ENCODE measurements at places on chromosomes 6 and 20.

GRCh38 chr6:112227992-112228391 is 26.4 kb downstream of the LAMA4 start:
- DNase-seq, result no peak

GRCh38 chr6:7787137-7787608 is 61.3 kb downstream of the BMP6 start:
- no peak for DNase-seq

GRCh38 chr6:14665827-14666724 is 548.5 kb downstream of the CD83 start:
- peak; percentile 95 for DNase-seq

DNA sequence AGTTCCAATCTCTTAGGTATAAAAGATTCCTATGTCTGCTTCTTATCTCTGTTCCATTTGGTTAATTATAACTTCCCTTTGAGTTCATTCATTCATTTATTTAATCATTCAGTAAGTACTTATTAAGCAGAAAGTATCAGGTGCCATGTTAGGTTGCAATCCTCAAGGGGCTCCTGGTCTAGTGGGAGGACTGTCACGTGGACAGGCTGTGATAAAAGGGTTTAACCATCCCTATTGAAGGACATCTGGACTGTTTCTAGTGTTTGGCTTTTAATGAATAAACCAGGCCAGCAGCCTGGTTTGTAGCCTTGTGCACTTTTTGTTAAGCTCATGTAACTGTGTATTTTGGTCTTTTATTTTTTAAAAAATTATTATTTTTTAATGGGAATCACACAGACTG is 162.1 kb upstream of the OGFRL1 start:
- DNase-seq, result no peak

DNA sequence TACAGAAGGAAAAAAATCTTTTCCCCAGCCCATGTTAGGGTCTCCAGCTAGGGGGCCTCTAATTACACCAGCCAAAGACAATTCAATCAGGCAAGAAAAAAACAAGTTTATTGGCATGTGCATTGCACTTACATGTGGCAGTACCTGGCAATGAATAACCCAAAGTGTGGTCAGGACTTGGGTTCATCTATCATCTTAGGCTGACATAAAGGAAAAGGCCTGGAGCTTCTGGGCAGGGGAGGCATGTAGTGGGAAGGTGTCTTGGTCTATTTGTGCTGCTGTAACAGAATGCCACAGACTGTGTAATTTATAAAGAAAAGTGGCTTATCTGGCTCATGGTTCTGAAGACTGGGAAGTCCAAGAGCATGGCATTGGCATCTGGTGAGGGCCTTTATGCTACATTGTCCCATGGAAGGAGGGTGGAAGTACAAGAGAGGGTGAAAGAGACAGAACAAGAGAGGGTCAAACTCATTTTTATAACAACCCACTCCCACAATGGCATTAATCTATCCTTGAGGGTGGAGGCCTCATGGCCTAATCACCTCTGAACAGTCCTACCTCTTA is 4.4 kb upstream of the PYGB start:
- DNase-seq, result no peak

- no peak for DNase-seq
Measured at GRCh38 chr6:6539036-6539435, 49.5 kb upstream of the LY86 start.

DNA sequence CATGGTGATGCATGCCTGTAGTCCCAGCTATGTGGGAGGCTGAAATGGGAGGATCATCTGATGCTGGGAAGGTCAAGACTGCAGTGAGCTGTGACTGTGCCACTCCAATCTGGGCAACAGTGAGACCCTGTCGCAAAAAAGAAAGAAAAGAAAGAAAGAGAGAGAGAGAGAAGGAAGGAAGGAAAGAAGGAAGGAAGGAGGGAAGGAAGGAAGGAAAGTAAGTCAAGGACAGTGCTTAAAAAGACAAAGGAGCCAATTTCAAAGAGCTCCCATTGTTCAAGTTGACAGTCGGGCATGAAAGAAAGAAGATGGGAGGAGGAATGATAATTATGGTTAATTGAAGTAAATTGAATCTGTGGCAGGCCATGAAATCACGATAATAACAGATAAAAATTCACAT is 16.2 kb downstream of the C6orf15 start:
- DNase-seq, result no peak

DNA sequence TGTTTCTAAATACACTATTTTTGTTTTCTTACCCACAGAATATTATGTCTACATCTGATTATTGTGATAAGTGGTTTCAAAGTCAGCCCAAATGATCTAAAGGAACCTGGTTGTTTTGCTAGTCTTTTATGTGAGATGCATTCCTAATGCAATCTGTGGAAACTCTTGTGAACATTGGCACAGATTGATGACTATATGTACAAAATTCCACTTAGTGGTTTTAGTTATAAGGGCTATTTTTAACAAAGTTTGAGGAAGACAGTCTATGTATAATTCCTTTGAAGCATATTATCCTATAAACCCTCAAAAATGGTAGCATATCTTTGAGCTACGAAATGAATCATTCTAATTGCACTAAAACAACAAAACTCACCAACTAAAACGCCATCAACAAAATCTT is 140.9 kb downstream of the GRIK2 start:
- DNase-seq, result no peak

DNA sequence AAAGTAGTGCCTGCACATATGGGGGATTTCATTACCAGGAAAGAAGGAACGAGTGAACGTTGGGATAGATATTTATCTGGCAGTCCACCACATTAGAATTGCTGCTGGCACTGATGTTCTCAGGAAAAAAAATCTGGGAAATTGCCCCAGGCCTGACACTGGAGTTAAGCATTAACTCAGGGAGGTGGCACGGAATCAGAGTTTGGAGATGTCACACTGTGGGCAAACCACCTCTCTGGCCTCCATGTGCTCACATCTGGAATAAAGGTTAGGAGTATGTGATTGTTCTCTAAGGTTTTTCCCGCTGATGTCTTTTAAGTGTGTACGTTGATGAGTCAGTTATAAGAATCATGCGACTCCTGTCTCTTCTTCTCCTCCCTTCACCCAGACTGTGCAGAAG is 7.9 kb downstream of the TGM3 start:
- no peak for DNase-seq

DNA sequence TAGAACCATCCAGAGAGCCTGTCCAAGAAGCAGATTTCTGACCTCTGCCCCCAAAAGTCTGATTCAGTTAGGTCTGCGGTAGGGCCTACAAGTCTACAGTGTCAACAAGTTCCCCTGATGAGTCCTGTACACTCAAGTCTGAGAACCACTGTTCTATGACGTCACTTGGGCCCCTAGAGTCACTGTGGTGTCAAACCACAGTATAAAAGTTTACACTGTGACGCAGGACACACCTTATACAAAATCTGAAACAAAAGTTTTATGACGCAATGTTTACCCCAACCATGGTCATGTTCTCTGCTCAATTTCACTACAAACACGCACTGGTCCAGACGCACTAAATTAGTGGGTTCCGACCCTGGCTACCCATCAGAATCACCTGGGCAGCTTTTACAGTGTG is 17.9 kb downstream of the SLA2 start:
- DNase-seq, result peak; percentile 69

DNA sequence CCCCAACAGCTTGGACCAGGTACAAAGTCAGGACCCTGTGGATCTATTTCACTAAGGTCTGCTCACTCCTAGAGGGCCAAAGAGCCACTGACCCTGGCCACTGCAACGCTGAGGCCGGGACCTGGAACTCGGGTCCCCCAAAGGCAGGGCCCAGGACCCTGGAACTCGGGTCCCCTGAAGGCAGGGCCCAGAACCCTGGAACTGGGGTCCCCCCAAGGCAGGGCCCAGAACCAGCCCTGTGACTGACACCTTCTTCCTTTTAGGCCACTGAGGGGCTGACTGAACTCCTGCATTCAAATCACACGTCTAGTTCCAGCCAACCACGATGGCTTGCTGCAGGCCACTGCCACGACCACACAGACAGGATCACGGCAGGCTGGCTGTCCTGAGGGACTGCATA is 9.4 kb downstream of the TCFL5 start:
- no peak for DNase-seq

DNA sequence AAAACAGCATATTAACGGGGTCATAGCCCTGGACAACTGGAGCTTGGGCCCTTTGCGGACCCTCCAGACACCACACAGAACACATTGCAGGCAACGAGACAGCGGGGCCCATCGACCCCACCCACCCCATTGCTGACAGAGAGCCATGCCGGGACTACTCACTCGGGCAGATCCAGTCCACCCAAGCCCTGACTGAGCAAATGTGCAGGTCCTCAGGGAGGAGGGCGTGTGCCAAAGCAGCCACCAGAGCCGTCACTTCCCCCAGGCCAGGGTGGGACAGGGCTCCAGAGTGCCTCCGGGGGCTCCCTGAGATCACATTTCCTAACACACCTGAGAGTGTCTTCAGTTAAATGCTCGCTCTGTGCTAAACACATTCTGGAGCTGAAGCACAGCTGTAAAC is 114.9 kb downstream of the CDH4 start:
- no peak for DNase-seq

DNA sequence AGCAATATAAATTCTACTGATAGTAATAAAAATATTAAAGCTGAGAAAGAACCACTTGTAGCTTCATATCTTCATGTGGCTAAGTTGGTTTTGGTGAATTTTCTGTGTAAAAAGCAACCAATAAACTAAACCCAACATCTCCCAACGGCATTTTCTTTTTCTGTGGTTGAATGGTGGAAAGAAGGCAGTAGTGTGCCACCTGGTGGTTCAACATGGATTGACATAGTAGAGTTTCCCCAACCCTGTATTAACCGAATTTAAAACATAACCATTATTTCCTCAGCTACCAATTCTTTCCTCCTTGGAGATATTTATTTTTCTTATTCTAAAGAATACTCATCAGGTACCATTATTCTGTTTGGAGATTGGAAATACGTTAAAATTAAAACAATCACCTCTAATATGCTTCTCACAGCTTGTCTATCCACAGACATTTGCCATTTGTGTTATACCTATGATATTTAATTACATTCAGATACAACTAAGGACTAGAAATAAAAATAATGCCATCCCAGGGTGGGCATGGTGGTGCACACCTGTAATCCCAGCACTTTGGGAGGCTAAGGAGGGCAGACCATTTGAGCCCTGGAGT is 117.1 kb upstream of the EEF1E1 start:
- peak; percentile 57 for DNase-seq

DNA sequence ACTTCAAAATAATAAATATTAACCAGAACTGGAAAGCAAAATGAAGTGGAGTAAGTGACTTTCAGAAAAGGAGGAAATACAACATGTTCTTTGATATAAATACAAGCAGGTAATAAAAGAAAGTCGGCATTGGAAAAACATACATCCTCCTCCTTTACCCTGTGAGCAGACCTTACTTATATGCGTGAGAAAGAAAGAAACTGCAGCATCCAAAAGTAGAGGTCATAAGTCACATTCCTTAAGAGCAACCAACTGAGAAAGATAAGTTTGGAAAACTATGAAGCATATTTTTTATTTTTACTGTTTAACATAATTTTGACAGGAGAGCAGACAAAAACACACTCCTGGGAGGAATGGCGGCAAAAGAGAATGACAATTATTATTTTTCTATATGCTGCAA is 155.5 kb downstream of the HACE1 start:
- no peak for DNase-seq

- no peak for DNase-seq
Measured at GRCh38 chr20:9514072-9514460, 324 bp upstream of the LAMP5 start.

DNA sequence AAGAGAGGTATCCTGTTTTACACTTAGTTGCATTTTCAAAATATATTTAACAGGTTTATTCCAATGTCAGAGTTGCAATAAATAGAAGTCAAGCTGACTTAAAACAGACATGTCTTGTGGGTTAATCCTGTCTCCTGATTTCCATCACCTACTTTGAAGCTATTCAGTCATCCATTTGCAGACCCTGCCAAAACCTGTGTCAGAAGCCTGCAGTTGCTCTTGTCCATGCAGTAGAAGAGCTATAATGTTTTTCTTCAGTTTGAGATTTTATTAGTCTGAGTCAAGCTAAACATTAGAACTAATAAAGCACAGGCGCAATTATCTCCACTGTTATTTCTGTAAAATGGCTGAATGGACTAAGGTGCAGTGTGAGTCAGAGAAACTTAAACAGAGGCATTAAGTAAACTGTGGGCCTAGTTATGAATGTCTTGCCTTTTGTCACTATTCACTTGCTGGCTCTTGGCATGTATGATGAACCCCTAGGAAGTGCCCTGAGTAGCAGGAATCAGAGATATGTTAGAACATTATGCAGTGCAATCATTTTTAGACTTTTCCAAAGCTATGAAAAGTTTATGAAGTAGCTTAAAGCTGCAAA is 11.0 kb upstream of the HDGFL1 start:
- no peak for DNase-seq

DNA sequence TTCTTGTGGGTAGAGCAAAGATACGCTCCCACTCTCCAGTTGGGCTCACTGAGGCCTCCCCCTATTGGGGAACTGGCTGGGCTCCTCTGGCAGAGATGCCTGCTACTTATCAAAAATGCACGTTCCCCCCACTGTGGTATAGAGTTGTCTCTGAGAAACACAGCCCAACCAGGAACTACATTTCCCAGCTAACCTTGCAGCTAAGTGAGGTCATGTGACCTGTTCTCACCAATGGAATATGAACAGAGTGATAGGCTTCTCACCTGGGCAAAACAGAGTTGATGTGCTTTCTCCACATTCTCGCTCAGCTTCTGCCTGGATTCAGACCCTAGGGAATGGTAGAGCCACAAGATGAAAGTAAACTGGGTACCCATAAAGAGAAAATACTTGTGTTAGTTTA is 49.1 kb upstream of the PTPRT start:
- DNase-seq, result no peak

- DNase-seq, result no peak
Measured at GRCh38 chr6:44735630-44735963, 348.1 kb downstream of the CDC5L start.

DNA sequence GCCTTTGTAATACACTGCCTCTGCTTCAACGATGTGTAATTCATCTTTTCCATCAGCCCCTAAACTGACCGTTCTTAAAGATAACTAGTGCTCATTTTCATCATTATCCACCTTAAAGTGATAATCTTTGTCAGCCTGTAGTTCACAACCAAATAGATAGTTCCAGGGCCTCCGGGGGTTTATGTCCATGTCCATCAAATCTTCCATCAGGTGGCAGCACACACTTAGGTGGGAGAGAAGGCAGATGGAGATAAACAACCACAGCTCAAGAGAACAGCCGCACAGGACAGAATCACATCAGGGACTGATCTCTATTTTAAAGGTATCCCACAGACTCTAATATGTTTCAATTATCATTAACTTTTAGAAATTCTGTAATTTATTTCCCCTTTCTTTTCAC is 90.9 kb downstream of the LMBRD1 start:
- no peak for DNase-seq

GRCh38 chr6:40722091-40722490 is 134.9 kb upstream of the LRFN2 start:
- DNase-seq, result no peak
